Epithelial cell of alveolus of lung (primary cell): ENCODE measurements at places on chromosomes 4 and X. TPM values are rescaled to one million over a fixed set of nuclear protein-coding genes. Genes with fewer than 3 reads are reported as not detected.

Gene PDS5A
- 35.0 and 35.7 TPM in 2 replicates for total RNA-seq

Gene CXCL5
- 10.9 and 144 TPM in 2 replicates for total RNA-seq

Gene ZAR1
- total RNA-seq: not detected in 2 replicates

Gene PHOX2B
- total RNA-seq: not detected in 2 replicates

Gene SMIM31
- total RNA-seq: not detected in 2 replicates

Gene LSM6
- total RNA-seq: 21.6 and 26.5 TPM in 2 replicates

Gene AMBN
- total RNA-seq: not detected in 2 replicates

Gene ATP2B3
- total RNA-seq: not detected in 2 replicates

Gene CDX4
- not detected in 2 replicates for total RNA-seq

Gene GATA1
- total RNA-seq: not detected in 2 replicates

Gene NKRF
- total RNA-seq: 6.3 and 11.7 TPM in 2 replicates

Gene GC
- total RNA-seq: not detected in 2 replicates

Gene TRO
- total RNA-seq: 14.2 and 37.3 TPM in 2 replicates

Gene ENAM
- not detected in 2 replicates for total RNA-seq

Gene ARHGAP6
- 4.4 and 15.3 TPM in 2 replicates for total RNA-seq

Gene COL25A1
- 0.08 and 0.65 TPM in 2 replicates for total RNA-seq
